Kidney epithelial cell (primary cell): ENCODE measurements at places on chromosomes 12 and 14. TPM values are rescaled to one million over a fixed set of nuclear protein-coding genes. Genes with fewer than 3 reads are reported as not detected.

- peak; percentile 72 for DNase-seq
These were observed 43.5 kb downstream of the B4GALNT3 start for GRCh38 chr12:503111-503761.

DNA sequence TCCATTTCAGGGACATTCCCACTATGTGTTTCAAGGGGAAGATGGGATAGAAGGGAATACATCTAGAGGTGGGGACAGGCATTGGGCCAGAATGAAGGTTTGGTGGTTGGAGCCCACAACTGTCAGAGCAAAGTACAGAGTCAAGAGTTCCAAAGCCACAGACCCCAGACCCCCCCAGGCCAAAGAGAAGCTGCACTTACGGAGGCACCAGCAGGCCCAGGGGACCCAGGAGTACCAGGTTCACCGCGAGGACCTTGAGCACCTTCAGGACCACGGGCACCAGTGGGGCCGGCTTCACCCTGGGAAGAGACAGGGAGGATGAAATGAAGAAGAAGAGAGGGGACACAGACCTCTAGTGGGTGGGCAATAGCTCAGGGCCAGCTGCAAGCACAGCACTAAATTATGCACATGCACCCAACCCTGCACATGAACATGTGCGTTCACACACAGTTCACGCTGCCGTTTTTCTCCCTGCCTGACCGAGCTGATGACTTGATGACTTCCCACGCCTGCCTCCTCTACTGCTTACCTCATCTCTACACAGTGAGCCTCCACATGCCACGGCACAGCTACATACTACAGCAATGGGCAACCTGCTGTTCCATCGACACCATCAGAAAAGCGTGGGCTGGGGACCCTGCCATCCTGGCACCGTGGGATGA lies 16.7 kb downstream of the COL2A1 start:
- no peak for DNase-seq

DNA sequence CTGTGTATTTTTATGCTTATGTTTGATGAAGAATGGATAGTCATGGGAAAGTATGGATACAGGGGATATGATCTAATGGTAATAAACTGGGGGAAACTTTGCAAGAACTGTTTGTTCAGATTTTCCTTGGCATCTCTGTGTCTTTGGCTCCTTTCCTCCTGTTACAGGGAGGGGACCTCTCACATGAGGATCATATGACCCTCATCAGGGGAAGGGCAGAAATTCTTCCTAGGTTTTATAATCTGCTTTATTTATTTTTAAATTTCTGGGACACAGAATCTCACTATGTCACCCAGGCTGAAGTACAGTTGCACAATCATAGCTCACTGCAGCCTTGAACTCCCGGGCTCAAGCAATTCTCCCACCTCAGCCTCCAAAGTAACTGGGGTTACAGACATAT lies 526.5 kb downstream of the CCER1 start:
- no peak for DNase-seq

- DNase-seq: no peak
These were observed 17.8 kb downstream of the CCDC85C start for GRCh38 chr14:99586054-99586760.

GRCh38 chr12:119375075-119375882 lies 40.8 kb downstream of the CCDC60 start:
- DNase-seq: no peak

The SOCS2 gene
- 30.9 and 33.8 TPM in 2 replicates for total RNA-seq
